ENCODE measurements at places on chromosomes 12 and 14.

DNA sequence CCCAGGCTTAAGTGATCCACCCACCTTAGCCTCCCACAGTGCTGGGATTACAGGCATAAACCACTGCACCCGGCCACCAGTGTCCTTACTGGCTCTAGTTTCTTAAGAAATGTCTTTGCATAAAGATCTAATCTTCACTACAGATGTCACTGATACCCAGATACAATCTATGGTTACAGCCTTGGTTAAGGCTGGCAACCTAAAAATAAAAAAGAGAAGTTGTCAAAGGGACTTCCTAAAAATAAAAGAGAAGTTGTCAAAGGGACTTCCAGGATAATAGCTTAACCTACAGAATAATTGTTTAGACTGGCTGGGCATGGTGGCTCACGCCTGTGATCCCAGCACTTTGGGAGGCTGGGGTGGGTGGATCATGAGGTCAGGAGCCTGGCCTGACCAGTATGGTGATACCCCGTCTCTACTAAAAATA lies 27.6 kb downstream of the ETFBKMT start:
- DNase-seq: no peak

GRCh38 chr12:95185072-95185471 lies 32.2 kb downstream of the FGD6 start:
- no peak for DNase-seq

- DNase-seq: no peak
Observed at GRCh38 chr12:122350141-122350848, 72.2 kb downstream of the CLIP1 start.

DNA sequence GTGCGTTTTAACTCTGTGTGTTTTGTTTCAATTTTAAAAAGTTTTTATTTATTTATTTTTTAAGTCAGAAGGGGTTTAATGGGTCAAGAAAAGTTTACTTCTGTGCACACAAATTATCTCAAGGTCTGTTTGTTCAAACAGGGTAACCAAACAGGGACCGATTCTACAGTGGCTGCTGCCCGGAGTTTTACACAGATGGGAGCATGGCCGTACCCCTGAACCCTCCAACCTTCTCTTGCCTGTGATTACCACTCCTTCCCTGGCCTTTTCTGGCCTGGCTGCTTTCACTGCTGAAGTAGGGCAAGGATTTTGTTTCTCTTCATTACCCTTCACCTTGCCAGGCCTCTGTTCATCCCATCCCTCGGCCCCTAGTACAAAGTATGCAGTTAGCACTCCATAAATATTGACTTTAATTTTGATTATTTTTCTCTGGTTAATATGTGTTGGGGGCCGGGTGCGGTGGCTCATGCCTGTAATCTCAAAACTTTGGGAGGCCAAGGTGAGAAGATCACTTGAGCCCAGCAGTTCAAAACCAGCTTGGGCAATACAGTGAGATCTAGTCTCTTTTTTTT lies 15.8 kb upstream of the FBXL14 start:
- no peak for DNase-seq

GRCh38 chr12:74794522-74794921 lies 256.9 kb downstream of the ATXN7L3B start:
- DNase-seq: no peak

DNA sequence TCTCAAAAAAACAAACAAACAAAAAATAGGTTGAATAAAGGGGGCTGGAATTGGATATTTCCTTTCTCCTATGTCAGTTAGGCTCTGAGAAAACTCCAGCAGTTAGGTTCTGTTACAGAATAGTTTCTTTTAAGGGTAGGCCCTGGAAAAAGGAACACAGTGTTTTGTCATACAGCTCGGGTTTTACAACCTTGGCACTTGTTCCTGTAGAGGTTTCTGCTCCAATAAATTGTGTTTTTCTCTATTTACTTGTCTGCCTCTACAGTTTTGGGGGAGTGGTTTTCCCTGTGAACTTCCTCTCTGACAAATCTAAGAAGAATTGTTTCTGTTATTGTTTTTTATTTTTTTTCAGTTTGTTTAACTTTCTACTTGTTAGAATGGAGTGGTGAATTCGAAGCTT lies 167.6 kb downstream of the ACSS3 start:
- no peak for DNase-seq

- DNase-seq: no peak
Observed at GRCh38 chr12:6250343-6250742, 50.1 kb downstream of the CD9 start.

GRCh38 chr14:21184254-21184653 lies 28.4 kb upstream of the OR5AU1 start:
- DNase-seq: no peak

DNA sequence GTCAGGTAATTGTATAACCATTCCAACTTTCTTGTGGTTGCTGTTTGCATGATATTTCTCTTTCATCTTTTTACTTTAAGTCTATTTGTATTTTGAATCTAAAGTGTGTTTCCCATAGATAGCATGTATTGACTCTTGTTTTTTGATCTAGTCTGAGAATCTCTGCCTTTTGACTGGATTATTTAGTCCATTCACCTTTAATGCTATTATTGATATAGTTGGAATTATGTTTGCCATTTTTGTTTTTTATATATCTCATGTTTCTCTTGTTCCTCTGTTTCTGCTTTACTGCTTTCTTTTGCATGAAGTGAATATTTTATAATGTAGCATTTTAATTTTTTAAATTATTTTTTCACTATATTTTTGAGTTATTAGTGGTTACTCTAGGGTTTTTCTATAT lies 103.9 kb upstream of the PMCH start:
- DNase-seq: no peak

Measured in activated naive CD4-positive, alpha-beta T cell treated with anti-CD3 and anti-CD28 coated beads, Interleukin-2, amount 10 ng/mL, durations not matched to agents 7 days and 5 days (primary cell).